ENCODE measurements at places on chromosomes 11 and 22. TPM values are rescaled to one million over a fixed set of nuclear protein-coding genes. Genes with fewer than 3 reads are reported as not detected.
A peak's percentile ranks its signal among the peaks of the same experiment; 100 is the strongest.

Gene OR52A5
- total RNA-seq, result 3.4 TPM

Gene MYBPC3
- 1.2 TPM for total RNA-seq

Gene NRGN
- total RNA-seq, result not detected

Gene HTR3B
- not detected for total RNA-seq

GRCh38 chr11:91394727-91395414 is 829.7 kb upstream of the FAT3 start:
- DNase-seq, result peak; percentile 55

DNA sequence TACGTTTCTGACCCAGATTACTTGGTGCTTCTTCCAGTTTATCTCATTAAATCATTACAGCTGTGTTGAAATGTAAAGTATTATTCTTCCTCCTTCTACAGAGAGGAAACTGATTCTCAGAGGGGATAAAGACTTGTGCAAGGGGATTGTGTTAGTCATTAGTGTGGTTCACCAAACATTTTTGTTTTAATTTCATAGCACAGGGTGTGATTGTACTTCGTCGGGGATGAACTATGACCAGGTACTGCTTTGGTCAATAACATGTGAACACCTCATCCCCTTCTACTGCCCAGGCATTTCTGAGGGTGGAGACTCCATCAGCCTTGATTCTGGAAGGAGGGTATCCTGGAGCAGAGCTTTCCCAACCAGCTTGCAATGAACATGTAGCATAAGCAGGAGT is 120.2 kb upstream of the ALX4 start:
- no peak for DNase-seq

DNA sequence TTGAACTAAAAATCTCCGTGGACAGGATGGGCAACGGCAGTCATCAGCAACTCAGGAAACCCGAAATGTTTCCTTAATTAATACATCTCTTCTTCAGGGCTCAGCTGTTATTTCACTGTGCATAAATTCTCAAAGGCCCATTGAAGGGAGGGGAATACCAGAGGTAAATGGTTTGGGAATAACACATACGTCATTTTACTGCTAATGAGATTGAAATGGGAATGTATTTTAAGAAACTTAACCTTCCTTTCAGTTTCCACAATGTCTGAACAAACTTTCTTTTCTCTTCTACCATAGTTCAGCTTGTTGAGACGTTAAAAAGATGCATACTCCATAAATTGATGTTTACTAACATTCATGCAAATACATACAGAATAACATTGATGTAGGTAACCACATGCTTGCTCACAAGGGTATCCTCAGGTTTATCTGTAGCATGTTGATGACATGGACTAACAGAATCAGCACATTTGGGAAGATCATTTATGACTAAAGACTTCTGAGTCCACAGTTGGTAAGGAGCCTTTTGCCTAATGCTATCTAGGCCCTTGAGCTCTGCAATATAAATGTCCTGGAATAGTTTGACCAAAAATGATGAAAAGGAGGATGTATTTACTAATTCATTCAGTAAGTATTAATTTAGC is 7.7 kb upstream of the PRRG4 start:
- no peak for DNase-seq

- no peak for DNase-seq
Observed at GRCh38 chr11:59841514-59841913, 3.8 kb downstream of the CBLIF start.

DNA sequence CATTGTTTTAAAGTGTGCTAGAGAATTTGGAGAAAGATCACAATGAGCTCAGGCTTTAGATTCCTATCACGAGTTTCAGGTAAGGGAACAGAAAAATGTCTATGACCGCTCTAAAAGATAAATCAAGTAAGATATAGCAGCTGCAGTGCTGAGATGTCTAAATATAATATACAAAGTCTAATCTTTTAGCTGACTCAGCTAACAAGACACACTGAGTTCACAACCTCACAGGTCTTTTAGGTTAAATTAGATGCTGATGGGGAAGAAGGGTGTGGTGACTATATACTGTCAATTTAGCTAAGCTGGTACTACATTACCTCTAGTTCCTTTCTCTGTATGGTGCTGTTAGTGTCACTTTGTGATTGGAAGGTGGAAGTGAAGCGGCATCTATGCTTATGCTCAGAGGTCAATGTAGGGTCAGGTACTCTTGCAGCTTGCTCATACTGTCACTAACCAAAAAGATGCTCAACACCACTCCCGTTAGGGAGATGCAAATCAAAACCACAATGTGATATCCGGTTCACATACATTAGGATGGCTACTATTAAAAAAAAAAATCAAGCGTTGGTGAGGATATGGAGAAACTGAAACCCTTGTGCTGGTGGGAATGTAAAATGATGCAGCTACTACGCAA is 283.5 kb downstream of the SWAP70 start:
- DNase-seq, result no peak

DNA sequence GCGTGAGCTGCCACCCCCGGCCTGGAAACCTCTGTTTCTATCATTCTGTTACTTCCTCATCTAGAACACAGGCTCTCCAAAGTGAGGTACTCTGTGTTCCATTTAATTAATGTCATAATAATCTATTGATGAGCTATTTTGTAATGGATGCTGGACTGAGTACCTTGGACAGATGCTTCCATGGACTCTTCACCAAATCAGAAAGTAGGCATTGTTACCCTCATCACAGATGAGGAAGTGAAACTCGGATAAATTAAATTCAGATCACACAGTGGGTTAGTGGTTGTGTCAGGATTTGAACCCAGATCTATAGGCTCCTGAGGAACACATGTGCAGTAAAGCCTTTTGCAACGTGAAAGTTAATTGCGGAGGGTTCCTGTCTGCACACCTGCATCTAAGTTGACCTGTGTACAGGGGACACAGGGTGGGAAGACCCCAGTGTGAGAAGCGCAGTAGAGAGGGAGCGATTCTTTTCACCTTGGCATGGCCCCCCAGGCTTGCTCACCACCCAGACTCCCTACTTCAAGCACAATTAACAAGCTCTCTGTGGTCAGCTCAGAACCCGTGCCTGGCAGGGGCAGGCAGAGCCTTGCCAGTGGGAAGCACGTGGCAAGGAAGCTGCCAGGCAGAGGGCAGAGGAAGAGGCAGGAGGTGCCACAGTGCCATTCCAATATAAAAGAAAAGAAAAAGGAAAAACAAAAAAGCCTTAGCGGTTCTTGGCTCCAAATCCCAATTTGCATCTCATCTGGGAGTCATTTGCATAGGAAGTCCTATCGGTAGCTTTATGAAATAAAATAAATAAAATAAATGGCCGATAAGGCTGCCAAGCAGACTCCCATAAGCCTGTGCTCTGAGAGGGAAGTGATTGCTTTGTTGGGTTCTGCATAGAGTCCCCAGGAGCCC is 239.3 kb downstream of the GRIK4 start:
- DNase-seq, result no peak

DNA sequence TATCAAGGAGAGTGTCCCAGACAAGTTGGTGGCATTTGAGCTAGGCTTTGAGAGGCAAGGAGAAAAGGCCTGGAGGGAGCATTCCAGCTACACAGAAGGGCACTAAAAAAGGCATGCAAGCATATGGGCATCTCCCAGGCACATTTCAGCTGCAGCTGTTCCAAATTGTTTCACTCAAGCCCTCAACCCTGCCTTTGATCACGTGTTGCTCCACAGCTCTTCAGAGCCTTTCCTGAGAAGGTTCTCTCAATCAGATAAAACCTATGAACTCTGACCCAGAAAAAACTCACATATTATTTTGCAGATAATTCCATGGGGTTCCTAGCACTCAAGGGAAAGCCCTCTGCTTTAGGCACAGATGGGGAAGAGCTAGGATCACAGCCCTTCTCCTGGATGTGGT is 24.4 kb upstream of the HSPA8 start:
- DNase-seq, result no peak

DNA sequence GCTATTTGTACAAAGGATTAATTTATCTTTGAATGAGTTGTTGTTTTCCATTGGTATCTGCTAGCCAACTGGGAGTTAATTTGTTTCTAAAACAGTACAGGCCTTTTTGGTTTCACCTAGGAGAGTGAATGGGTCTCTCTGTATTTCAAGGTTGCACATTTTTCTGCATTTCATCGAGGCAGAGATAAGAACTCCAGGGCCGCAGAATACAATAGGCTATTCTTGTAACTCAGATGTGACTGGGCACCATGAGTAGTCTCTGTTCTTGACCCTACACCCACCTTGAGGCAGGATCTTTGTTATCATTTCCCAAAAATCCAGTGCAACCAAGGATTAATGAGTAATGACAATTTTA is 51.7 kb upstream of the OR9Q1 start:
- DNase-seq, result no peak

DNA sequence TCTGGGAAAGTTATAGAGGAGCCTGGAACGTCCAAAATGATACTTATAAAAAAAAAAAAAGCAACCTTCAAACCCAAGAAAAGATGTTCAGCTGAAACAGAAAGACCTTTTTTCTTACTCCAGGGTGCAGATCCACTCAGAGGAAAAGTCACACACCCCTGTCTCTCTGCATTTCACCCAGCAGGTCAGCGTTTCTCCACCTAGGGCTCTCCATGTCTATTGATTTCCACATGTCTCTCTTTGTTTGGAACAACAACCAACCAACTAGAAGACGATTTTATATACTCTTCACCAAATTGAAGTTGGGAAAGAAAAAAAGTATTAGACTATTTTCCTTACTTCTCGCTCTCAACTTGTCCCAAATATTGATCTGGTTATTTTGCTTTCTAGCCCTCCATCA is 42.2 kb upstream of the BLID start:
- no peak for DNase-seq

DNA sequence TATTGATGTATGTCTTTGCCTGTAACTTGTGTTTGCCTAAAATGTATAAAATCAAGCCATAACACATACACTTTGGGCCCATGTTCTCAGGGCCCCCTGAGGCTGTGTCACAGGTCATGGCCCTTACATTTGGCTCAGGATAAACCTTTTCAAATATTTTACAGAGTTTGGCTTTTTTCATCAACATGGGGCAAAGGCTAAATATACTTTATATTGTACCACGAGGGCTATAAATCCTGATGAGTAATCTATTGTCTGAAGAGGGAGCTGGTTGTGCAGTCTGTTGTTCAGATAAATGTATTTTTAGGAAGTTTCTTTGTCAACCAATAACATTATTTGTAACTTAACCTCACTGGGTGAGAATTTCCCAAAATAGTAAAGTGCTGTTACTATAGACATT is 404.6 kb upstream of the DDI1 start:
- no peak for DNase-seq
